ENCODE measurements at places on chromosomes 1 and 21. TPM values are rescaled to one million over a fixed set of nuclear protein-coding genes. Genes with fewer than 3 reads are reported as not detected.

GRCh38 chr1:167515893-167516321 is 2.4 kb downstream of the CD247 start:
- no peaks in the 10 kb centered on the region for H3K36me3 ChIP-seq
- H3K4me1 ChIP-seq = no peaks in the 10 kb centered on the region

GRCh38 chr1:226108935-226109828 is 46.7 kb downstream of the H3-3A start:
- peak overlapping the region; percentile 81 for H3K4me3 ChIP-seq
- DNase-seq = no peak
- no peaks in the 10 kb centered on the region for H3K36me3 ChIP-seq

GRCh38 chr1:77014073-77014788 is 147.0 kb downstream of the ST6GALNAC5 start:
- peaks cover 6% of the 10 kb centered on the region for H3K4me1 ChIP-seq
- H3K27me3 ChIP-seq = no peaks in the 10 kb centered on the region
- H3K4me3 ChIP-seq = no peak overlapping the region
- no peaks in the 10 kb centered on the region for H3K36me3 ChIP-seq

- no peaks in the 10 kb centered on the region for H3K4me1 ChIP-seq
- DNase-seq = no peak
- H3K4me3 ChIP-seq = no peak overlapping the region
- no peaks in the 10 kb centered on the region for H3K36me3 ChIP-seq
- no peaks in the 10 kb centered on the region for H3K27me3 ChIP-seq
- no peak overlapping the region for H3K27ac ChIP-seq
These were observed 166.7 kb upstream of the DUSP10 start for GRCh38 chr1:221908573-221908972.

DNA sequence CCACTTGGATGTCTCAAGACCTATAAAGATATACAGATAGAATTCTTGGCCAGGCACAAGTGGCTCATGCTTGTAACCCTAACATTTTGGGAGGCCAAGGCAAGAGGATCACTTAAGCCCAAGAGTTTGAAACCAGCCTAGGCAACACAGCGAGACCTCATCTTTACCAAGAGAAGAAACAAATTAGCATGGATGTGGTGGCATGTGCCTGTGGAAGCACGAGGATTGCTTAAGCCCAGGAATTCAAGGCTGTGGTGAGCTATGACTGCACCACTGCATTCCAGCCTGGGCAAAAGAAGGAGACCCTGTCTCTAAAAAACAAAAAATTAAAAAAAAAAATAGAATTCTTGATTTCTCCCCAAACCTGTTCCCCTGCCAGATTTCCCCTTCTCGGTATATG is 8.3 kb downstream of the ASAP3 start:
- no peaks in the 10 kb centered on the region for H3K27me3 ChIP-seq
- no peak overlapping the region for H3K4me3 ChIP-seq
- no peak for DNase-seq
- H3K4me1 ChIP-seq = peaks cover 22% of the 10 kb centered on the region
- H3K36me3 ChIP-seq = no peaks in the 10 kb centered on the region

DNA sequence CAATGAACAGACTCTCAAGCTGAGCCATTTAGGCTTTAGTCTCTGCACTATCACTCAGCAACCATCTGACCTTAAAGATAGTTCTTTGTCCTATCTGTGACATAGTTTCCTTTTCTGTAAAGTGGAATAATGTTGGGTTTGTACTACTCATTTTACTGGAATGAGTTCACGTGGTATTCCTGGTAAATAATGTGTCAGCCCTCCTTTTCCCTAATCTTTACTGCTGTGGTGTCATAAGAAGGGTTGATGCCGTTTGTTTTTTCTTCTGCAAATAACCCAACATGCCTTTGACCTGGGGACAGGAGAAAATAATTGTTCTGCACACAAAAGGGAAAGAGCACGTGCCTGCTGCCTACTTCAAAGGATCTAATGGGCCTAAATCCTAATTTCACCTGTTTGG is 297.8 kb downstream of the BRINP3 start:
- H3K27ac ChIP-seq = no peak overlapping the region
- DNase-seq = no peak
- no peak overlapping the region for H3K4me3 ChIP-seq
- H3K27me3 ChIP-seq = no peaks in the 10 kb centered on the region
- no peaks in the 10 kb centered on the region for H3K4me1 ChIP-seq
- no peaks in the 10 kb centered on the region for H3K36me3 ChIP-seq

DNA sequence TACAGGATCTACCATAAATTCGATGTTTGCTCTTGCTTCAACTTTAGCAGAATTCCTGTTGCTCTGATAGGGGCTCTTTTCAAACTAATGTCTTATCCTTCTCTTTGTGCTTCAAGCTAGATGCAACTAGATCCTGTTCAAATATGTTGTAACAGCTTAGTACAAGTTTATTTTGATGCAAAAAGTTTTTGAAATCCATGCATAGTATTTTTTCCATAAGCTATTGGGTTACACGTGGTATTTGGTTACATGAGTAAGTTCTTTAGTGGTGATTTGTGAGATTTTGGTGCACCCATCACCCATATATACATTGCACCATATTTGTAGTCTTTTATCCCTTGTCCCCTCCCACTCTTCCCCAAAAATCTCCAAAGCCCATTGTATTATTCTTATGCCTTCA is 907.7 kb downstream of the LTN1 start:
- no peak overlapping the region for H3K27ac ChIP-seq
- H3K4me1 ChIP-seq = no peaks in the 10 kb centered on the region
- H3K4me3 ChIP-seq = no peak overlapping the region
- DNase-seq = no peak

DNA sequence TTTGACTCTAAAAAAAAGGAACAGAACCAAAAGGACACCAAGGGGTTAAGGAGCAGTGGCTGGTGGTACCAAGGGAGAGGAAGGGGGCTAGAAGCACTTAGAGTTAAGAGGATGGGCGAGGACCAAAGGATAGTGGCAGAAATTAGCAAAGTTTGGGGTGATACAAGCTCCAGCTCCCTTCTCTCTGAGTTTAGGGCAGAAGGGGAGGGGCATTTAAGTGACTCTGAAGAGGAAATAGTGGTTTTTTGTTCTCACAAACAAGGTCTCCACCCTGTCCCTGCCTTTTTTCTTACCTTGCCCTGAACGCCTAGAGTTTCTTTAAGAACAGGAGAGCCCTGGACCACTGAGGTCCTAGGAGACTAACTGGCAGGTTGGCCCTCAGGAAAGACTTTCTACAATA is 3.3 kb downstream of the CDC42SE1 start:
- H3K27me3 ChIP-seq = no peaks in the 10 kb centered on the region
- DNase-seq = no peak
- H3K4me1 ChIP-seq = peaks cover 37% of the 10 kb centered on the region
- H3K36me3 ChIP-seq = peaks cover 47% of the 10 kb centered on the region

- H3K27me3 ChIP-seq = no peaks in the 10 kb centered on the region
- no peaks in the 10 kb centered on the region for H3K36me3 ChIP-seq
- H3K4me1 ChIP-seq = peaks cover 3% of the 10 kb centered on the region
- no peak for DNase-seq
- H3K27ac ChIP-seq = no peak overlapping the region
These were observed 34.2 kb upstream of the GNPAT start for GRCh38 chr1:231206856-231207255.

RHD gene
- not detected for total RNA-seq

- no peaks in the 10 kb centered on the region for H3K27me3 ChIP-seq
- H3K27ac ChIP-seq = no peak overlapping the region
- H3K4me1 ChIP-seq = no peaks in the 10 kb centered on the region
- no peak overlapping the region for H3K4me3 ChIP-seq
These were observed 24.5 kb downstream of the SLC35D1 start for GRCh38 chr1:67029472-67029871.

TMEM54 gene
- 41.9 TPM for total RNA-seq

- no peaks in the 10 kb centered on the region for H3K36me3 ChIP-seq
- no peak for DNase-seq
- H3K27ac ChIP-seq = no peak within 1 kb of the TSS
- H3K27me3 ChIP-seq = peaks cover 15% of the 10 kb centered on the region
- H3K4me3 ChIP-seq = peak within 1 kb of the TSS; percentile 26
These were observed at the start of gene LGR6 for GRCh38 chr1:202193614-202194327. Gene LGR6, plus strand, starts transcription at chr1:202193799. Its CDS starts 191 bp downstream, at chr1:202193990.

DNA sequence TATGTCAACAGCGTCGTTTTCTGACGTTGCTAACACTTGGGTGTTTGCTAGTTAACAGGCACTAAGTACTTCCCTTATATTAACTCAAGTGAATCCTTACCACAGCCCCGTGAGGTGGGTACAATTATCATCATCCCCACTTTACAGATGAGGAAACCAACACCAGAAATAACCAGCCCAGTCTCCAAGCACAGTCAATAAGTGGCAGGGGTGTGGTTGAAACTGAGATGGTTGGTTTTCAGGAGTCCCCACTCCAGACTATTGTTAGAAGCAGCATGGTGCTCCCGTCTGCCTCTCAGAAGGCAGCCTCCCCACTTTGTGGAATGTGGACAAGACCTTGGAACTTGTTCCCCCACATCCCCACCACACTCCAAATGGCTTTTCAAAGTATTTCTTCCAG is 45.7 kb upstream of the ACOT11 start:
- no peaks in the 10 kb centered on the region for H3K4me1 ChIP-seq
- H3K27me3 ChIP-seq = peaks cover 51% of the 10 kb centered on the region

RAP1GAP gene
- 62.4 TPM for total RNA-seq

GRCh38 chr1:235928197-235928596 is 61.5 kb upstream of the LYST start:
- DNase-seq = no peak
- H3K27ac ChIP-seq = no peak overlapping the region
- no peaks in the 10 kb centered on the region for H3K27me3 ChIP-seq
- no peak overlapping the region for H3K4me3 ChIP-seq

GAS5 gene
- 310 TPM for total RNA-seq

UHMK1 gene
- total RNA-seq = 53.6 TPM

- no peak for DNase-seq
- H3K27ac ChIP-seq = no peak overlapping the region
- H3K27me3 ChIP-seq = no peaks in the 10 kb centered on the region
- H3K4me3 ChIP-seq = no peak overlapping the region
These were observed 535.4 kb downstream of the KIF26B start for GRCh38 chr1:245690156-245690690.

GRCh38 chr1:22159891-22160290 is 17.0 kb upstream of the WNT4 start:
- no peak for DNase-seq
- H3K27ac ChIP-seq = no peak overlapping the region
- no peaks in the 10 kb centered on the region for H3K4me1 ChIP-seq

DNA sequence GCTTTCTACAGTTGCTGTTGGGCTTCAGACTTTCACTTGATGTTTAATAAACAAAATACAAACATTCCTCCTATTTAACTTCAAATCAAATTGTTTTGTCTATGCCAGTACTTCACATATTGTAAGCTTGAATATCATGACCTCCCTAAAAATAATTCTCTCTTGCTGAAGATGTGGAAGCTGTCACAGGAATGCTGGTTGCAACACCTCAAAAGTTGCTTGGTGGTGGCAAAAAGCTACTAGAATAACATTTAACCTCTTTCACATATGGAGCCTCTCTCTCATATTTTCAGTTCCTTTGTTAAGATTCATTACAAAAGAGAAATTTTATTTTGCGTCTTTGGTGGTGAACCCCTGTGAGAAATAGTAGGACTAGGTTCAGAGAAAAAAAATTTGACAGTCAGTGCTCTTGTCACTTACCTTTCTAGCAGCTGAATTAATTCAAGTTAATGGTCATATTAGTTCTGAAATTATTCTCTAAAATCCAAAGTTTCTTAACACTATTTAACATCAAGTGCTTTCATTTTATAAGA is 25.5 kb upstream of the F13B start:
- no peaks in the 10 kb centered on the region for H3K27me3 ChIP-seq
- no peak for DNase-seq
- no peak overlapping the region for H3K4me3 ChIP-seq
- no peaks in the 10 kb centered on the region for H3K4me1 ChIP-seq
- H3K27ac ChIP-seq = no peak overlapping the region

DNA sequence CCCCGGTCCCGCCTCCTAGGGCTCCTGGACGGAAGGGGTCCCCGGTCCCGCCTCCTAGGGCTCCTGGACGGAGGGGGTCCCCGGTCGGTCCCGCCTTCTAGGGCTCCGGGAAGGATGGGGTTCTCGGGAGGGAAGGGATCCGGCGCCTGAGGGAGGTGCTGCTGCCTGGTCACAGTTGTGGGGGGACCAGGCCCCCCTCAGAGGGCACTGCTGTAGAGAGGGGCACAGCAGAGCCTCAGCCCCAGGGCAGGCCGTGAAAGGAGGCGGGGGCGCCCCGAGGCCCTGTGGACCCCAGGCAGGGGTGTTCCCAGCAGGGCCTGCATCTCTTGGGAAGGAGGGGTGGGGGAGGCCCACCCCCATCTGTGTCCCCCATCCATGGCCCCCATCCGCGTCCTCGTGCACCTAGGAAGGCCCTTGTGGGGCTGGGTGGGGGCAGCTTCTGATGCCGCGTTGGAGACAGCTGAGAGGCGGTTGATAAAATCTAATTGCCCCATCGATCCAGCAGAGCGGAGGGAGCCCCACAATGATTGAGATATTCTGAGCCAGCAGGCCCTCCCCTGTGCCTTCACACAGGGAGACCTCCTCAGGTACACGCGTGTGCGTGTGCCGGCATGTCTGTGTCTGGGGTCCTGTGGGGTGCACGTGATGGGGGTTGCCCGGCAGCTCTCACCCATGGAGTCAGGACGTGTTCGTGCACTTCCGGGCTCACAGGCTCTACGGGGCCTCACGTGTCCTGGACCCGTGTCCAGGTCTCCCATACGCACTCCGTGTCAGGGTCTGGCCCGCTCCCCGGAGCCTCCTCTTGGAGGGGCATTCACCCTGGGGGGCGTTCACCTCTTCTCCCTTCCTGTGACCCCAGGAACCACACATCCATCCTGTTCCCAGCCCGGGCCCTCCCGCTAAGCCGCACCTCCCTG is 12.9 kb downstream of the SAMD11 start:
- no peak overlapping the region for H3K4me3 ChIP-seq
- H3K36me3 ChIP-seq = no peaks in the 10 kb centered on the region
- no peak for DNase-seq
- H3K27me3 ChIP-seq = peaks cover 61% of the 10 kb centered on the region
- no peak overlapping the region for H3K27ac ChIP-seq

MYOM3 gene
- total RNA-seq = 0.69 TPM

MARK1 gene
- 2.3 TPM for total RNA-seq

GRCh38 chr1:27403065-27403726 is 10.8 kb downstream of the GPR3 start:
- peaks cover 54% of the 10 kb centered on the region for H3K4me1 ChIP-seq
- peaks cover 22% of the 10 kb centered on the region for H3K36me3 ChIP-seq
- H3K27me3 ChIP-seq = no peaks in the 10 kb centered on the region

- no peaks in the 10 kb centered on the region for H3K4me1 ChIP-seq
- no peaks in the 10 kb centered on the region for H3K27me3 ChIP-seq
- no peak overlapping the region for H3K27ac ChIP-seq
- H3K36me3 ChIP-seq = no peaks in the 10 kb centered on the region
- H3K4me3 ChIP-seq = no peak overlapping the region
- DNase-seq = no peak
These were observed 54.7 kb downstream of the B3GALT5 start for GRCh38 chr21:39667353-39667891.

GRCh38 chr1:213380865-213381264 is 329.8 kb downstream of the RPS6KC1 start:
- no peak overlapping the region for H3K27ac ChIP-seq
- H3K4me3 ChIP-seq = no peak overlapping the region
- no peaks in the 10 kb centered on the region for H3K36me3 ChIP-seq
- DNase-seq = no peak
